ENCODE measurements at places on chromosomes 1 and 21.

DNA sequence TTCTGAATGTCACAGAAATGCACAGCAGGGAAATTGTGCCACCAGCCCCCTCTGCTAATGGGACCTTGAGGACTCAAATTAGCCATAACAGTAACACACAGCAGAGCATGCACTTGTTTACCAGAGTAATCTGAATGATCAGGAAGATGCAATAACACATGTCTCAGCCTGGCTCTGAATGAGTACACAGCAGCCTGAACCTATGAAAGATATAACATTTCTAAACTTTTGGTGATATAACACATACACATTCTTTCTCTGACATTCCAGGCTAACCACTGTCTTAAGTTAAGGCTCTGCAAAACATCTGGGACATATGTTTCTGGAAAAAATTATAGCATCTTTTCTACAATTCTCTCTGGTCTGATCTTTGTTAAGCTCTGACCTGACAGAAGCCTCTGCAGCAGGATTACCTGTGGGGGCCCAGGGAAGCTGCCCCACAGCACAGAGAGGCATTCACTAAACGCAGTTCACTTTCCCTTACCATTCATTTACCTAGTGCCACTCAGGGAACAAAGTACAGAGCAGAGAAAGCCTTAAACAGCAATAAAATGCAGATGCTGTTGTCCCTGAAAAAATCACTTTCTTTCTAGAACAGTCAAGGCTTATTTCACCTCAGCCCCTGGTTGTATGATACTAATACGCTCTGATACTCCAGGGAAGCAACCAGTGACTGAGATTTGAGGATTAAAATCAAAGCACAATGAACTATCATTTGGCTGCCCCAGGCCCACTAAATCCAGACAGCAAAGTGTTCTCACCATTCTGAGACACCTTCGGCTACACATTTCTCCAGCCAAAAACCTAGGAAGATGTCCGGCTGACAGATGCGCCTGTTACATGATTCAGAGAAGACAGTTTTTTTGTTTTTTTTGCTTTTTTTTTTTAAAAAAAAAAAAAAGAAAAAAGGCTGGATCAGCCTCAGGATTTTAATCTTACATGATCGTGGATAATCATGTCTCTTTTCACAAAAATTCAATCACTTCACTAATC is 54.0 kb upstream of the CNN3 start:
- no peak for DNase-seq

DNA sequence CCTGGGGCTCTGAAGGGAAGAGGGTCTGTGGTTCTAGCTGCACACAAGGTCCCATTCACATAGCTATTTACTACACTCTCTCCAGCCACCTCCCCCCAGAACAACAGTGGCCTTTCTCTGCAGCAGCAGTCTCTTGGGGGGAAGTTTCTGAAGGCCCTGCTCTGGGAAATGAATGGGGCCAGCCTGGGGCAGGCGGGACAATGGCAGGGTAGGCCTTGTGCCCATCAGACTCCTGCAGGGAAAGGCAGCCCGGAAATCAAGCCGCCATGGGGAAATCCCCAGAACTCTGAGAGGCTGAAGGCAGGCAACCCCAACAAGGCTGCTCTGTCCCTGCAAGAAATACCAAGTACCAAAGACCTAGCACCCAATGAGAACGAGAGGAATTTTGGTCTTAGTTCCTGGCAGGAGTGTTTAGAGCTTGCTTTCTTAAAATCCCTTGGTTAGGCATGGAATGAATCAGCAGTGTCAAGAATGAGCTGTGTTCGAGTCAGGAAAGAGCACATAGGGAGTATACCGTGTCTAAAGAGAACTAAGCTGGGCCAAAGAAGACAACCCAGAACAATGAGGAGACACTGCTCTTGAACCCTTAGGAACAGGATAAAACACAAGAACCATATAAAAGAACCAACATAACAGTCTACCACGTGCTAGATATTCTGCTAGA is 11.3 kb downstream of the ARHGEF11 start:
- DNase-seq = no peak

GRCh38 chr1:104592926-104593325 is 843.2 kb downstream of the AMY1C start:
- no peak for DNase-seq

GRCh38 chr1:18256282-18257235 is 149.0 kb downstream of the IGSF21 start:
- no peak for DNase-seq

DNA sequence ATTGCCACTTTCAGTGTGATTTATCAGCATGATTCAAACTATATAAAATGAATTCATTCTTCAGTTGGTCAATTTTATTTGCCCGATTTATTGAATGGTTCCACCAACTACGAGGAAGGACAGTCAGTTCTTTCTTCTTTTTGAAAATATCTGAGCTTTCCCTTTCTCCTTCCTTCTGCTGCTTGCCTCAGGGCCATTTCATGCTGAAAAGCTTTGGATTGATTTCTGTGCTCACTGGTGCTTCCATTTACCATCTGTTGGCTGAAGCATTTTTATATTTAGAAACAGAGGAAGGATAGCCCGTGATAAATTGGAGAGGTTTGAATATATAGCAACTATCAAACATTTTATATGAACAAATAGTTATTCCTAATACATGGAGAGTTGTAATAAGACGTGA is 68.9 kb upstream of the ADAMTS5 start:
- DNase-seq = no peak

- DNase-seq = no peak
These were observed 16.2 kb upstream of the SERINC2 start for GRCh38 chr1:31396633-31397351.
